ENCODE measurements at places on chromosomes 4 and X.
A peak's percentile ranks its signal among the peaks of the same experiment; 100 is the strongest.

GRCh38 chrX:136975684-136976470, 57.9 kb downstream of the GPR101 start:
- DNase-seq, result no peak

DNA sequence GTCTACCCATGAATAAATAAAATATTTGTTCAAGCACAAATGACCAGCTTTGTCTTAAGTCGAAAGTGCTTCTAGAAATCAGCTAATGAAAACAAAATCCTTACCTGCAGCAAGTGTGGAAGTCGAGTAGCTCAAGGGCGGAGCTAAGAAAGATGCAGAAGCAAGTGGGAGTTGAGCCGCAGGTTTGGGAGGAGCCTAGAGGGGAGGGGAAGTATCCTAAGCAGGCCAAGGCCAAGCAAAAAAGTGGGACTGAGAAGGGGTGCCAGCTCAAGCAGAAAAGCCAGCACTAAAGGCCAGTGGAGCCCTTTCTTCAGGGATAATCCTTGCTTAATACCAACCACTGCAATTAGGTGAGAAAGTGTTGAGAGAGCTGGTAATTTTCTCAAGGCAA, 60.8 kb downstream of the DLG3 start:
- DNase-seq, result no peak

DNA sequence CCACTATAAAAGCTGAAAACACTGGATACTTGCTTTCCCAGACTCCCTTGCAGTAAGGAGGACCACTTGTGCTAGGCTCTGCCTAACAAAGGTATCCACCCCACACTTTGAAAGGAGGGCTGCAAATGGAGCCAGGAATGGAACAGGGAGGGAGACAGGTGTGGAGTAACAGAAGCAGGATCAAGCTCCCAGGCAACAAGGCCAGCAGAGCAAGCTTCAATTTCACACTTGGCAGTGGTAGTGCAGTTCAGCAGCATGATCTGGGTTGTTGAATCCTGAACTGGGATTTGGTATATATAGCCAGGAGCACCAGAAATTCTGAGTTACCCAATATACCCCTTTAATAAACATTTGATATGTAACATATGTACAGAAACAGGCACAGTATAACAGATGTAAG, 9.8 kb downstream of the LAMP2 start:
- no peak for DNase-seq

DNA sequence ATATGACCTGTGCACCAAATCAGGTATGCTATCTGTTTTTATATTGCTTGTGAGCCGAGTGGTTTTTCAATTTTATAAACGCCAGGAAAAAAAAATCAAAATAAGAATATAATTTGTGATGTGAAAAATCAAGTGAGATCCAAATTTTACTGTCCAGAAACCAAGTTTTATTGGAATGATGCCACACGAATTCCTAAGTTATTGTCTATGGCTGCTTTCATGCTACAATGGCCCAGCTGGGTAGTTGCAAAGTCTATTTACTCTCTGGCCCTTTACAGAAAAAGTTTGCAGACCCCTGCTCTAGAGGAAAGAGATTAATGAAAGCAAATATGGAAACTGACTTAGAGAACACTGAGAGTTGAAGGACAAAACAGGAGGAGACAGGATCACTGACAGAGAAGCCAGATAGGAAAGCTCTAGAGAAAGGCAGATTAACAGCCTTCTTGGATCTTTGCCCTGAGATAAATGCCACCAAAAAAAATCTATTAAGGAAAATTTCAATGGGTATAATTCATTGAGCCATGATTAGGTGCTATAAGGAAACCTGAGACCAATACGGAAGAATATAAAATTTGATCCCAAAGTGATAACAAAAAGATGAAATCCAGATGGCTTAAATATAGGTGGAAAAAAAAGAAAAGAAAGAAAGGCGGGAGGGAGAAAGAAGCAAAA, 29.8 kb downstream of the PRSS12 start:
- DNase-seq, result no peak

GRCh38 chr4:112994732-112995464, 54.6 kb upstream of the ANK2 start:
- no peak for DNase-seq

DNA sequence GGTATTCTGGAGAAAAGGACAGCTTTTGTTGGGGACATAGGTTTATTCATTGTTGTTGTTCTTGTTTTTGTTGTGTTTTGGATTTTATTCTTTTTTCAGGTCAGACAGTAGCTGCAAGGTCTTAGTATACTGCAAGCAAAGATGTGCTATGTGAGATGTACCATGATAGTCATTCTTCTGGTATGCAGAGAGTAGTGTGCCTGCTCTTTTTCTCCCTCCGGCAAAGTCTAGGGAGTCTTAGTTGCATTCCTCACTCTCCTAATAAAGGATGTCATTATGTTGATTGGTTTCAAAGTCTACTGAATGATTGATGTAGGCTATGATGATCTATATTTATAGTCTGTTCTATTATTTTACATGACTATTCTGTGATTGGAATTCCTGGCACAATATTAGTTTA, 119.9 kb upstream of the POF1B start:
- DNase-seq, result no peak

DNA sequence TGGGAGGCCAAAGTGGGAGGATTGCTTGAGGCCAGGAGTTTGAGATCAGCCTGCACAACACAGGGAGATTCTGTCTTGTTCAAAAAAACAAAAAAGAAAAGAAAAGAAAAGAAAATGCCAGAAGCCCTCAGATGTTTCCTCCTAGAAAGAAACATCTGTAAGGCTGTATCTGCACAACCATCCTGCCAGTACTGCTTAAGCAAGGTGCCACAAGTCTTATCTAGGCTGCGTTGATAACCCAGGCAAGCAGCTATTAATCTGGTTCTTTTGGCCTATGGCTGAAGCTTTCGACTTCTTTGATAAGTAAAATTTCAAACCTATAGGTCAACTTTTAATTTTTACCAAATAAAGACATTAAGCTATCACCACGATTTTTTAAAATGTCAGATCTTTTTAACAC, 3.1 kb downstream of the COX18 start:
- no peak for DNase-seq

DNA sequence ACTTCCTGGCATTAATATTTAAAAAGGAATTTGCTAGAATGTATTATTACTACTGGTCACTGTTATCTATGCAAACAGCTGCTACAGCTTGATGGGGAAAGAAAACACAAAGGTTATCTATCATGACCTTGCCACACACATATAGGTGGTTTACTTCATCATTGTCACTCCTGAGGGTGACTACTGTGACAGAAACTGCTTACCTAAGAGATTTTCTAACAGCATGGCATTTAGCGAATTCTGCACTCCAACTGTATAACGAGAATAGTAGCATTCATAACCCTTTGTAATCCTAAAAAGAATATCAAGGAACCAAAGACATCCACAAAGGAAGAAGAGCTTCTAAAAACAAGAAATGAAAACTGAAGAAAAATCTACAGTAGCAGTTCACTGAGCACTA, 74.6 kb upstream of the SPOCK3 start:
- DNase-seq, result no peak

- DNase-seq, result no peak
Measured at GRCh38 chr4:55857586-55857985, 4.1 kb downstream of the EXOC1 start.

- DNase-seq, result no peak
Measured at GRCh38 chrX:20527041-20527440, 260.3 kb upstream of the RPS6KA3 start.

- no peak for DNase-seq
Measured at GRCh38 chr4:48467442-48467841, 15.7 kb upstream of the SLC10A4 start.

DNA sequence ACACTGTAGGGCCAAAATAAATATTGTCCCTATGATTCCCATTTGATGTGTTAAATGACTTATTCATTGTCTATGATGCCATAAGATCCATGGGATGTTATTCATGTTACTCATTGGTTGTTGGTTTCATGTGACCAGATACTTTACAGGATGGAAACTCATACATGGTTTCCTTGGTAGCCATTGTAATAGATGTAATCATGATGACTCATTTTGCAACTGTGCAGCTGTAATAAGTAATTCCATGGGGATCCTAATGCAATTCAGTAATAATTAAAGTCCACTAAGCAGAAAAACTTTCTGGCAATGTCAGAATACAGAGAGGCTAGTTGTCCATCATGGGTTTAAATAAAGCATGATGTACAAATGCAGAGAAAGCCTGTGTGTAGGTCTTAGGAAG, 389.7 kb upstream of the NR3C2 start:
- DNase-seq, result no peak

GRCh38 chr4:56040842-56041241, 92.1 kb downstream of the CEP135 start:
- no peak for DNase-seq

DNA sequence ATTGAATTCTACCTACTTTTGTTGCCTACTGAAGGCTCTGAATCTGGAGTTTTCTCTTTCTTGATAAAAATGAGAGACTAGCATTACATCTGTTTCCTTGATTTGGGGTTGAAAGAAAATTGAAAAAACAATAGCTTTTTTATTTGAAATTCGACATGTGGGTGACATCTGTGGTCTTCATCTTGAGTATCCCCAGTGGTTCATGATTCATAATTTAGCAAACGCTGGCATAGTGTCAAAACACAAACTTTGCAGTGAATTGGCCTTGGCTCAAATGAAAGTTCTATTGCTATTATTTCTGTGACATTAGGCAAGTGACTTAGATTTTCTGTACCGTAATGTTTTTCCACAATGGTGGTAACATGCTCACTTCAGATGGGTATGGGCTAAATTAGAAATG, 747.6 kb downstream of the PCDH7 start:
- no peak for DNase-seq

DNA sequence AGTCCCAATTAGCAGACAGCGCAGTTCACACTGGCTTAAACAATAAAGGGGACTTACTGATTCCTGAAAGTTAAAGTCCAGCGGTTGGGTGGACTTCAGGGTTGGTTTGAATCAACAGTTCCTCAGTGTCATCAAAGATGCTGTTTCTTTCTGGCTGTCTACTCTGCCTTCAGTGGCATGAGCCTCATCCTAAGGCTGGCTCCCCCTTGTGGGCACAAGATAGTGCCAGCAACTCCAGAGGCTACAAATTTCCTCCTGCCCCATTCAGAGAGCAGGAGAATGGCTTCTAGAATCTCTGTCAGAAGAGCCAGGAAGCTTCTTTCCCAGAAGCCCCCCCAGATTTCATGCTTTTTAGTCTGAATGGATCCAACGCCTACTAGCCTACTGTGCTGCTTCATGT, 82.4 kb upstream of the MTM1 start:
- DNase-seq, result peak; percentile 24

GRCh38 chrX:7054219-7055216, 93.0 kb upstream of the STS start:
- DNase-seq, result no peak

- DNase-seq, result no peak
Measured at GRCh38 chr4:187251896-187252295, 528.2 kb upstream of the FAT1 start.

DNA sequence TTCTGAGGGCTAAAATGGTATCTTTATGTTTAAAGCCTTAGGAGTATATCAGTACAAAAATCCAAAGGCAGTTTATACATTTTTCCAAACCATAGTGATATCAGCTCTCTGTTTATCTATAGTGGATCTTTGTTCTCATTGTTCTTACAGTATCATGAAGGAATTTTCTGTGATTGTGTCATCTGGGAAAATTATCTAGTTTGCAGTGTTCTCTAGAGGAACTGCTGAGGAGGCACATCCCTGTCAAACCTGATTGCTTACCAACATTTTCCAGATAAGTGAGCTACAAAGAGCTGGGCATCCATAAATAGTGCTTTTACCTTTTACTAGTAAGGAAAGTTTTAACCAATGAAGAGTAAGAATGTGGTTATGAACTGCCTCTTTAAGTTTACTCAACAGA, 44.9 kb upstream of the SLC25A31 start:
- no peak for DNase-seq

GRCh38 chrX:78456909-78457308, 129.5 kb upstream of the CYSLTR1 start:
- DNase-seq, result no peak

GRCh38 chr4:7328913-7329638, 105.7 kb downstream of the PSAPL1 start:
- DNase-seq, result no peak

Data from stimulated activated naive CD4-positive, alpha-beta T cell treated with Interleukin-2 at 50 U/mL for 16 hours (primary cell).